NAMALWA (cell line): ENCODE measurements at places on chromosomes 7 and 10.

- peak; percentile 94 for DNase-seq
Observed at GRCh38 chr7:128459394-128459878, 3.8 kb downstream of the HILPDA start.

- DNase-seq, result no peak
Observed at GRCh38 chr7:27207348-27207985, 7.6 kb upstream of the HOXA13 start.

- peak; percentile 93 for DNase-seq
Observed at GRCh38 chr10:133388973-133389818, 4.8 kb upstream of the MTG1 start.

GRCh38 chr7:137269240-137269639, 74.3 kb downstream of the PTN start:
- no peak for DNase-seq
